Fibroblast of villous mesenchyme (primary cell): ENCODE measurements at places on chromosomes 3 and 15. TPM values are rescaled to one million over a fixed set of nuclear protein-coding genes. Genes with fewer than 3 reads are reported as not detected.

- peak; percentile 16 for DNase-seq
Measured at GRCh38 chr15:76961268-76962011, 29.9 kb downstream of the RCN2 start.

DNA sequence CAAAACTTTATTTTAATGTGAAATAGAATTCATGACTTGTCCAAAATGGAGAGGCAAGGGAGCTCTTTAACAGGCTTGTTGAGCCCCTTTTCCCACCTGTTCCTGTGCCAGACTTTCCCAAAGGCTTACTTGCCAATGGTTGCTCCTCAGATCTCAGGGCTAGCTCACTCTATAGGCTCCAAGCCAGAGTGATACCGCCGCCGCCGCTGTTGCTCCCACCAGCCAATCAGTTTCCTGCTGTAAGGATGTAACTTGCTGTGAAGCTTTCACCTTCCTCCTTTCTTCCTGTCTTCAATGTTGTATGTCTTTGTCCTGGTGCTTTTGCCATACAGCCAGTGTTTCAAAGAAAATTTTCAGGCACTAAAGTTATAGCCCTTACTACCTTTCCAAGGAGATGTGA lies 41.3 kb upstream of the RBM5 start:
- no peak for DNase-seq

DNA sequence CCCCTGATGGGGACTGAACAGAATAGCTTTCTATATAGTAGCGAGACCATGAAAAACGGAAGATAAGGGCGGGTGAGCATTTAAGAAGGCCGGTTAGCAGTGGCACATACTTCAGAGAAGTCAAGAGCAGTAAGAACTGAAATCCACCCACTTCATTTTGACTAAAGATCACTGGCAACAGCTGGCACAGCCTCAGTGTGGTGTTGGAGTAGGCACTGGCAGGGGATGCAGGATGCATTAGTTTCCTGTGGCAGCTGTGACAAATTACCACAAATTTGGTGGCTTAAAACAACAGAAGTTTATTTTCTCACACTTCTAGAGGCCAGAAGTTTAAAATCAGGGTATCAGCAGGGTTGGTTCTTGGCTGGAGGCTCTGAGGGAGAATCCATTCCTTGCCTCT lies 176.5 kb downstream of the ADAMTSL3 start:
- DNase-seq: no peak

GRCh38 chr3:25962255-25962654 lies 172.4 kb downstream of the OXSM start:
- no peak for DNase-seq

DNA sequence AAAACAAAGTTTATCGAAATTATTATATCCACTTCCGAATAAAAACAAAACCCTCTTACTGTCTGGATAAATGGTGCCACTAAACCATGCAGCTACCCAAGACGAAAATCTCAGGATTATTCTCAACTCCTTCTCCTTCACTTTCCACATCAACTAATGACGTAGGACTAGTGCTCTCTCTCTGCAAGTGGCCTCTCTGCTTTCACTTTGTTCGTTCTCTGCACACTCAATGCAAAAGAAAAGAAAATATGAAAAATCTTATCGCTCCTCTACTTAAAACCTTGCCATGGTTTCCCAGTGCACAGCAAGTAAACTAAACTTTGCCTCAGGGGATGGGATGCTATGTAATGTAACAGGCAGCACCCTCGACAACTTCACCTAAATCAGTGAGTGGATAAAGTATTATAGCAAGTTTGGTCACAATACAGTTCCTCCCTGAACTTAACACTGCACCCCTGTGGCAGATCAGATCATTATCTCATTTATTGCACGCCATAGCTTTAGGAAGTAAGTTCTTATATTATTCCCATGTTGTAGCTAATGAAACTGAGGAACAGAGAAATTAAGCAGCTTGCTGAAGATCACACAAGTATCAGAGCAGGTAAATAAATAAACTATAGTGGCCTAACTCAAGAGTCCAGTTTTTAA lies 262.7 kb upstream of the GADL1 start:
- DNase-seq: no peak

- peak; percentile 37 for DNase-seq
Measured at GRCh38 chr3:120198305-120198878, 86.6 kb downstream of the GPR156 start.

- DNase-seq: no peak
Measured at GRCh38 chr15:51924156-51925068, 47.2 kb downstream of the LEO1 start.

DNA sequence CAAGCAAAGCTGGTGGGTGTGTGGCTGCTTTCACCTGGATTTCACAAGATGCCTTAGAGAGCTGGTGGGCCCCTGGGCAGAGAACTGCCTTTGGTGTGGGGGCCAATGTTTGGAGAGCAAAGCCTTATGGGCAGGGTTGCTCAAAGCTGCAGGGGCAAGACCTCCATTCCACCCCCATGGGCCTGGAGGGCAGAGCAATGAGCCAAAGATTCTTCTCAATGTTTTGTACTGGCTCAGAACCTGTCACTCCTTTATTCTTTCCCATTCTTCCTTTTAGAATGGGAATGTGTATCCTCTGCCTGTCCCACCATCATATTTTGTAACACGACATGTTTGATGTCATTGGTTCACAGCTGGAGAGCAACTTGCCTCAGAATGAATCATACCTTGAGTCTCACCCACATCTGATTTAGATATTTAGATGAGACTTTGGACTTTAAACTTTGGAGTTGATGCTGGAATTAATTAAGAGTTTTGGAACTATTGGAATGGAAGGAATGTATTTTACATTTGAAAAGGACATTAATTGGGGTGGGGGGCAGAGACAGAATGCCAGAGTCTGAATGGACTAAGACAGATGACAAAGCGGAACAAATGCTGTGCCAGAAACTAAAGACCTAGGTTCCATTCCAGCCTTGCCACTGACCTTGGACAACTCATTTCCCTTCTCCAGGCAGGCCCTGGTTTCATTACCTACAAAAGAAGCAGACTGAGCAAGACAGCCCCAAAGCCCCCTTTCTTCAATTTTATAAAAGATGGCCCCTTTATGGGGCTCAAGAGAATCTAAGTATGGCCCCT lies 72.9 kb downstream of the DAPK2 start:
- DNase-seq: peak; percentile 61

DNA sequence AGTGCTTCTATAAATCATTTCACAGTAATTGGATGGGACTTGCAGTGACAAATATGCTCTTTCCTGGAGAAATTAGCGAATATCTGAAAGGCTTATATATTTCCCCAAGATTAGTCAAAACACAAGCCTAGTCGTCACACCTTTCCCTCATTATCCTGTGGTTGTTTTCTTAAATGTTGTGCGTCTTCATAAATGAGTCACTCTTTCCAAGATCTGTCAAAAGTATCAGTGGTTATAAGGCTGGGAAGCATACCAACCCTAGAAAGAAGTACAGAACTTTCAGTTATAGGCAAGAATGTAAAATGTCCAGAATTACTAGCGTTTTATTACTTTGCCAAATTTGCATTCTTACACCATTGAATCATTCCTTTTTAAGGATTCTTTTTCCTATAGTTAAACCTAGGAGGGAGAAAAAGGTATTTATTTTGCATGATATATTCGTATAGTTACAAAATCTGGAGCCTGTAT lies 33.6 kb downstream of the TMEM212 start:
- peak; percentile 97 for DNase-seq

DNA sequence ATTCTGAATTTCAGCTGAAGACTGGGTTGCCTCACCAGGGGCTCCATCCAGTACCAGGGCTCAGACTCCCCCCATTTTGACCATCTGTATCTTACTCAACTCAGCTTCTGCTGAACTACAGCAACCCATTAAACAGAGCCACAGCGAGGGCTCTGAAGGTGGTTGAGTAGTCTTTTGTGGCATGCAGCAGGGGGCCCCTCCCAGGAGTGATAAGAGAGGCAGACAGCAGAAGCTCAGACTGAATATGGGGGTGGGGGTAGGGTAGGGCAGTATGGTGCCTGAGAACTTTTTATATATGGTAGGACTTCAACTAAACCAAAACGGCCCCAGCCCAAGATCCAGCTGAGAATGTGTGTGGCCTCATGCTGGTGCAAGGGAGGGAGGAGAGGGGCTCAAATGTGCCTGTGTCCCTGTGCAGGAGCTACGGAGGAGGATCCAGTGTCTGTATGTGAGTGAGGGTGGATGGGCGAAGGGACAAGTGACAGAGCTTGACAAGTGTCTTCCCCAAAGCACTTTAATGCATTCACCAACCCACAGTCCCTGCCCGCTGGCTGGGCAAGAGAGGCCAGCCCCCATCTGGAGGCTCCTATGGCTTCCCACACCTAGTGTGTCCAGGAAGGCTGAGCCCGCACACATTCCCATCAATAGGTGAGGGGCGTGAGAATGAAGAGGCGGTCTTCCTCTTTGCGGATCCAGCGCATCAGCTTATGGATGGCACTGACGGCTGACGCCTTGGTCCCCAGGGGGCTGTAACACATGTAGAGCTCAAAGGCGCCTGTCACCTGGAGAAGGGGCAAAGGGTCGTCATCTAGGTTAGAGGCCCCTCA lies 4.9 kb upstream of the MST1R start:
- DNase-seq: no peak

DNA sequence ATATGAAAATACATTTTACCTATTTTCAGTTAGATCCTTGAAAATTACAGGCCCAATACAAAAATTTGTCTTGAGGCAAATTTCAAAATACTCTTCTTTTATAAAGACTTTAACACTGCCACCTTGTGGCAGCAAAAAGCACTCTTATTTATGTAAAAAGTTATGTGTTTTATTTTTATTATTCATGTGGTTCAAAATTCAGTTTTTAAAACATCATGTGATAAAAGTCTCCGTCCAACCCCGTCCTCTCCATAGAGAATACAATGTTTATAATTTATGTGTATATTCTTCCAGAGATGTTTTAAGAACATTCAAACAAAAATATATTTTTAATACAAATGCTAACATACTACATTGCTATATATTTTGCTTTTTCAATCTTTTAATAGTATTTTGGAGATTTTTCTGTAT lies 36.9 kb upstream of the TRIM59 start:
- peak; percentile 74 for DNase-seq

- peak; percentile 85 for DNase-seq
Measured at GRCh38 chr15:85582131-85583079, 202.0 kb downstream of the AKAP13 start.

GRCh38 chr3:149145974-149146373 lies 16.5 kb downstream of the HPS3 start:
- DNase-seq: no peak

DNA sequence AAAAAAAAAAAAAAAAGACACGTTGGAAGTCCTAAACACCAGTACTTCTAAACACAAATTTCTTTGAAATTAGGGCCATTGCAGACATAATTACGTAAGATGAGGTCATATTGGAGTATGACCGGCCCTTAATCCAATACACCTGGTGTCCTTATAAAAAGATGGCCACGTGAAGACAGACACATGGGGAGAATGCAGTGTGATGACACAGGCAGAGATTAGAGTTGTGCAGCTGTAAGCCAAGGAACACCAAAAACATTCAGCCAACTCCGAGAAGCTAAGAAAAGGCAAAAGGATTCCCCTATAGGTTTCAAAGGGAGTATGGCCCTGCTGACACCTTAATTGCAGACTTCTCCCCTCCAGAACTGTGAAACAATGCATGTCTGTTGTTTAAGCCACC lies 379.0 kb upstream of the PDZRN3 start:
- DNase-seq: no peak

GRCh38 chr3:150238995-150239619 lies 169.0 kb upstream of the TSC22D2 start:
- DNase-seq: no peak

DNA sequence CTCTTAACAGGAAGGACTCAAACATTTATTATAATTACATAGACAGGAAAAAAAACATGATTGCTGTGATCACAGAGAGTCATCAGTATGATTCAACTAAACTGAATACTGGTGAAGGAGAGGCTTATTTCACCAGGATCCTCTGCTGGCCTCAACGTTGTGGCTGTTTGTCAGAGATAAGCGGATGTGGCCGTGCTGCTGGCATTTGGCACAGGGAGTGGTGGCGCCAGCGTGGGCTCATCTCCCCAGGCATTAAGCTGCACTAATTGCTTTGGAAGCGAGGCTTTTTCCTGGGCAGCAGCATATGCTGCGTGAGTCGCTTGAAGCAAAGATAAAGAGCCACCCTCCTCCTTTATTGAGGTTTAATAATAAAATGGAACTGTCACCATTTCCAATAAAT lies 306.7 kb downstream of the LRTM1 start:
- no peak for DNase-seq

- DNase-seq: no peak
Measured at GRCh38 chr3:88298189-88298588, 148.4 kb downstream of the C3orf38 start.

DNA sequence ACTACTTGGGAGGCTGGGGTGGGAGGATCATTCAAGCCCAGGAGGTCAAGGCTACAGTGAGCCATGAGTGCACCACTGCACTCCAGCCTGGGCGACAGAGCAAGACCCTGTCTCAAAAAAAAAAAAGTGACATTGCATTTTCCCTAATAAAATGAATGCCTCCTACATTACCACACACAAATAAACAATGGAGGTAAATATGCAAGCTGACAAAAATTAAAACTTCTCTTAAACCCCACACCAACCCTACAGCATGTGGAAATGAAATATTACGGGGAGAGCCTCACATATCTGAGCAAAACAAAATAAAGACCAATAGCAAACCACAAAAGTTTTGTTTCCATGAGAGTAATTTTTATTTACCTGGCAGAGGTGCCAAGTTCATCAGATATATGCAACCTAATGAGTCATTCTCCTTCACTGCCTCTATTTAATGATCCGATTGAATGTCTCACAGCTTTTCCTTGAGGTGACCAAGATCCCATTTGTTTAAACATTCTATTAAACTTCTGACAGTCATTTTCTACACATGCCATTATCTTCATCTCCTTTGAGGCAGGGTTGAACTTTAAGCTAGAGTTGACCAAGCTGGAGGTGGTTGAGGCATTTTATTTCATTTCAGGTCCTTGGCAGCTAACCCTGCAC lies 9.4 kb upstream of the CAV3 start:
- DNase-seq: no peak

WDR72 gene
- not detected in 2 replicates for total RNA-seq

WDR93 gene
- under 0.01 TPM in 1 of 2 replicates, not detected in the other for total RNA-seq

TRIM42 gene
- total RNA-seq: not detected in 2 replicates

CFAP100 gene
- total RNA-seq: not detected in 2 replicates

CYP11A1 gene
- 0.64 and 0.86 TPM in 2 replicates for total RNA-seq

DUOXA2 gene
- total RNA-seq: not detected in 2 replicates

GOLGA6L4 gene
- total RNA-seq: 1.3 TPM in 2 replicates

TMEM108 gene
- total RNA-seq: under 0.01 and 0.32 TPM in 2 replicates

PLA1A gene
- not detected in 2 replicates for total RNA-seq

MYRIP gene
- not detected in 2 replicates for total RNA-seq

TRH gene
- total RNA-seq: not detected in 2 replicates

RPL39L gene
- total RNA-seq: 24.2 and 24.8 TPM in 2 replicates

CPEB1 gene
- 3.9 and 7.1 TPM in 2 replicates for total RNA-seq

SLC22A13 gene
- total RNA-seq: 0.32 and 0.43 TPM in 2 replicates
